ENCODE measurements at places on chromosomes 11 and 22. TPM values are rescaled to one million over a fixed set of nuclear protein-coding genes. Genes with fewer than 3 reads are reported as not detected.

The GRM5 gene
- total RNA-seq = not detected

The MAJIN gene
- total RNA-seq = not detected

The CCDC134 gene
- total RNA-seq = 5.1 TPM

DNA sequence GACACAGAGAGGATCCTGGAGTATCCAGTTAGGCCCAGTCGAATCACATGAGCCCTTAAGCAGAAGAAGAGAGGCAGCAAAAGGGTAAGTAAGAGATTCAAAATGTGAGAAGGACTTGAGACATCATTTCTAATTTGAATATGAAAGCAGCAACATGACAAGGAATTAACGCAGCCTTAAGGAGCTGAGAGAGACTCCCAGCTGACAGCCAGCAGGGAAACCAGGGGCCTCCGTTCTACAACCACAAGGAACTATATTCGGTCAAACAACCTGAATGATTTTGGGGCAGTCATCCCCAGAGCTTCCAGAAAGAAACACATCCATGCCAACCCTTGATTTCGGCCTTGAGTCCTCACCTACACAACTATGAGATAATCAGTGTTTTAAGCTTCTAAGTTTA lies 189.7 kb upstream of the MTNR1B start:
- DNase-seq = no peak

DNA sequence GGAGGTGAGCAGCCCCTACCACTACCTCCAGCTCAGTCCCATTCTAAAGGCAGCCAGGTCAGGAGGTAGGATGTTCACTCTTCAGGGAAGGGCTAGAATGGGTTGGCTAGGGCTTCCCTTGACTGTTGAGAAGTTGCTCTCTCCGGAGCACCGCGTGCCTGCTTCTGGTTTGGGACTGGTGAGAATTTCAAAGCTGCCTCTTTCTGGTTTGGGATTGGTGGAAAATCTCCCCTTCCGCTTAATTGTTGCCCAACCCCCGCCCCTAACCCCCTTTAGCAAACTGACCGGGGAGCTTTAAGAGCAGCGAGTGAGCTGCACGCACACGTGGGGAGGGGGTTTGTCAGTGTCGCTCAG lies 686 bp downstream of the USP2 start:
- no peak for DNase-seq

The TMEM45B gene
- 16.1 TPM for total RNA-seq
